Activated CD4-positive, alpha-beta T cell treated with anti-CD3 and anti-CD28 coated beads, Interleukin-2, amount 50 U/mL, for 48 hours (primary cell): ENCODE measurements at places on chromosomes 5 and 9.

DNA sequence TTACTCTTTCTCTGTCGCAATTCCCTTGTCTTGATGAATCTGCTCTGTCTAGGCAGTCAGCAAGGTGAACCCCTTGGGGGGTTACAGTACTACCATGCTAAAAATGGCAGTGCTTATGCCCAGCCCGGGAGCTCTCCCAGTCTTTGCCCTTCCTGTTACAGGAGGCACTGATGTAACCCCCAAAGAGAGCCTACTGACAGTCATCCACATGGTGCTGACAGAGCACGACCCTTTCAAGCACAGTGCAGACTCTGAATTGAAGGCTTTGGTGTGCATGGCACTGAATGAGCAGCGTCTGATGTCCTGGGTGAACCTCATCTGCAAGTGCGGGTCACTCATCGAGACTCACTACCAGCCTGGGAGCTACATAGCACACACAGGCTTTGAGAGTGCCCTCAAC lies 34.5 kb upstream of the SLC36A2 start:
- DNase-seq = no peak

GRCh38 chr5:91020065-91020800 lies 362.9 kb downstream of the ARRDC3 start:
- DNase-seq = no peak

GRCh38 chr9:112043423-112043822 lies 131.7 kb downstream of the SUSD1 start:
- no peak for DNase-seq

GRCh38 chr5:129664336-129664937 lies 83.5 kb upstream of the MINAR2 start:
- peak; percentile 60 for DNase-seq

- DNase-seq = no peak
Measured at GRCh38 chr9:82538634-82539033, 524.3 kb downstream of the RASEF start.

DNA sequence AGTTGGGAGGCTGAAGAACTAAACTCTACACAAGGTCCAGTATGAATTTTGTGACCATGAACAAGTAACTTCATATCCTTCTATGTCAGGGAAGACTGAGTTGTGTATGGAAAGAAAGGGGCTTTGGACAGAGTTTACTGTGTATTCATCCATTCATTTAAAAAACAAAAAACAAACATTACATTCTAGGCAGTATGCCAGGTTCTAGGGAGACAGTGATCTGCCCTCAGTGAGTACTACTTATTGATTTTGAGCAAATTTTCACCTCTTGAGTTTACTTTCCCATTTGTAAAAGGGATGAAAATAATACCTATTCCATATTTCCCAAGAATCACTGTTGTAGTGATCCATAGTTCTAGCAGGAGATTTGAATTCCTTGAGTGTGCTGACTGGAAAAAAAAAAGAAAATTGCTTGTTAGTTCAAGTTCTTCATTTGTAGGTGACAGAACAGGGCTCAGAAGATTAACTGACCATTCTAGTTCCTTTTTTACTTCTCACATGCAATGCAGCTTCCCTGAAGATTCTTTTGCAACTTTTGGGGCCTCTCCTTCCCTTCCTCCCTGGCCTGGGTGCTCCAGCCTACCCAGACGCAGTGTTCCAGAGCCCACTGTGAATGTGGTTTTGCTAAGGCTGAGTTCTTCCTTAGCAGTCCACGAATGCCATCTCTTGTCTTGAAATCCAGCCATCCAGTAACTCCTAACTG lies 2.6 kb upstream of the GAPVD1 start:
- no peak for DNase-seq
